ENCODE measurements at places on chromosomes 7 and 10.

DNA sequence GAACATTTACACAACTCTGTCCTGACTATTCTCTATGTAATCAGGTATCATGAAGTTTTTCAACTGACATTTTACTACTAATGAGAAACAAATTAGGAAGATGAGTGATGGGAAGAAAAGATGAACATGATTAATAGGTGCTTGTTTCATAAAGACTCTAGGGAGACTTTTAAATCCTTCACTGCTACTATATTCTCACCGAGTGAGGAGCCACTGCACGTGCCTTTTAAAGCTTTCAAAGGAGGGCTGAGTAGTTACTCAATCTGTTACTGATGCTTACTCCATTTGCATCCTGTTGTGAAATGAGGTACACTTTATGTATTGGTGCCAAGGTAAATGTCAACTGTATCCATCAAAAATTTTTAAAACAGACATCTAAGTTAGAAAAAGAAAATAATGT is 1.3 kb upstream of the COMMD3 start:
- DNase-seq = no peak

DNA sequence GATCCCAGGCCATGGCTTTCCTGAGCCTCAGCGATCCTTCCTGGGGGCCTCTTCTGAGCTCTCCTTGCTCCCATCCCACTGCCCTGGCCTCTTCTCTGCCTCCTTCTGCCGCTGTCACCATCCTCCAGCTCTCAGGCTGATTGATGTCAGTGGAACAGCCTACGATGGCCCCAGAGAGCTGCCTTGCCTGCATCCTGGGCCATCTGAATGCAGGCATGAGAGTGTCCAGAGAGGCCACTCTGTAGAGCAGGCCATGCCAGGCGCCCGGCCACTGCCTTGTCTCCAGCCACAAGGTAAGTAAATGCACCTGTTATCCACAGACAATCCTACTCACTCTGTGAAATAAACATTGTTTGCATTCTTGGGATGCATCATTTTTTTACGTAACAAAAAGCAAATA is 171.4 kb upstream of the PPP2R2D start:
- DNase-seq = no peak

GRCh38 chr10:69464801-69465401 is 13.6 kb downstream of the TSPAN15 start:
- no peak for DNase-seq

- DNase-seq = no peak
Measured at GRCh38 chr10:104424719-104425118, 71.1 kb downstream of the CFAP58 start.

DNA sequence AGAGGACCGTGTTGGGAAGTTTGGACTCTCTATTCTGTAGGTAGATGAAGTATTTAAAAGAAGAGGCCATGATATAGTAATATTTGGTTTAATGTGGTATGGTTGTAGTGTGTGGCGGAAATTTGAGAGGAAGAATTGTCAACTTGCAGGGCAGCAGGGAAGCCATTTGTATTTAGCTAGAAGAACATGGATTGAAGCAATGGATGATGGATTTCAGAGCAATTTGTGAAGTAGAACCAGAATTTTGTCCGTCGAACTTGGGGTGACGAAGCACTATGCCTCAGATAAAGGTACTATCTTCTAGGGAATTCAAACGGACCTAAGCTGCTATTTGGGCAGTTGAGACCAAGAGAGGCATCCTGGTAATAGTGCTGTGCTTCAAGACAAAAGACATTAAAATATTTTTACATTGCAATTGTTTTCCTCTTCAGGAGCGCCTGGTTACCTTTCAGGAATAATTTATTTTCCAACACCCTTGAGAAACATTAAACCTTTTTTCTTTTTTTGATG is 615 bp upstream of the WBP1L start:
- DNase-seq = no peak

GRCh38 chr7:55545496-55545895 is 26.8 kb downstream of the VOPP1 start:
- DNase-seq = no peak

- no peak for DNase-seq
Measured at GRCh38 chr10:31939797-31940708, 11.4 kb upstream of the ARHGAP12 start.

DNA sequence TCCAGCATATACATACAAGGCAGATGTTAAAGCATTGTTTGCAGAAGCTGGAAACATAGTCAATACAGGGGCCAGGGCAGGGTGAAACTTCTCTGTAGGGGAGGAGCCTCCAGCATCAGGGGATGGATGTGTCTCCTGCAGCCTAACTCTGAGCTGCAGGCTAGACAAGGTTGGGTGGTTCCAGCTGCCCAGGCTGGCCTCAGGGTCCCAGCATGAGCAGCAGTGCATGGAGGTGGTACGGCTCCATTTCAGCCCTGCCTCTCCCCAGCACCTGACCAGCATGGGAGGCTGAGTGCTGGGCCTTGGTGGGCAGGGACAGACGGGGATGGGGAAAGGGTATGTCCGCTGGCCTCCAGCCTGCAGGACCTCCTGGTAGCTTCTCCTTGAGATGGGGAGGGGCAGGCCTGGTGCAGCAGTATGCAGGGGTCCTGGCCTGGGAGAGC is 7.4 kb upstream of the TBRG4 start:
- no peak for DNase-seq

- no peak for DNase-seq
Measured at GRCh38 chr7:48045195-48045765, 9.9 kb downstream of the C7orf57 start.

- DNase-seq = no peak
Measured at GRCh38 chr7:130639388-130639787, 29.2 kb downstream of the COPG2 start.

DNA sequence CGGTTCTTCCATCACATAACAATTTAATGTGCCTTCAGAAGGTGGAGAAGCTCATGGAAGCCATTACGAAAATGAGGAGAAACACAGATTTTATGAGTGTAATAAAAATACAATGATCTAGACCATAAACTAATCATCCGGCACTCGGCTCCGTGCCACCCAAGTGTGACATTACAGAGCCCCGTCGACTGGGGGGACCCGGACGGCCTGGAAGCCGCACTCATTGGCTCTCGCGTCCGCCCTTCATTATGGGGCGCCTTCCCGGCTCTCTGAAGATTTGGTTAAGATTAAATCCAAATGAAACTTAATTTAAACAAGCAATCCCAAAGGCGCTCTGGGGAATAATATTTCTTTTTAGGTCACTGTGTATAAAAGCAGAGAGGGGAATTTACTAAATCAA is 242.6 kb downstream of the DNAJB6 start:
- no peak for DNase-seq
